Stimulated activated CD4-positive, alpha-beta T cell treated with anti-CD3 and anti-CD28 coated beads, Interleukin-12 subunit alpha, Interleukin-12 subunit beta, amount 100 ng/mL, for 4 hours (primary cell): ENCODE measurements at places on chromosomes 4 and X.

DNA sequence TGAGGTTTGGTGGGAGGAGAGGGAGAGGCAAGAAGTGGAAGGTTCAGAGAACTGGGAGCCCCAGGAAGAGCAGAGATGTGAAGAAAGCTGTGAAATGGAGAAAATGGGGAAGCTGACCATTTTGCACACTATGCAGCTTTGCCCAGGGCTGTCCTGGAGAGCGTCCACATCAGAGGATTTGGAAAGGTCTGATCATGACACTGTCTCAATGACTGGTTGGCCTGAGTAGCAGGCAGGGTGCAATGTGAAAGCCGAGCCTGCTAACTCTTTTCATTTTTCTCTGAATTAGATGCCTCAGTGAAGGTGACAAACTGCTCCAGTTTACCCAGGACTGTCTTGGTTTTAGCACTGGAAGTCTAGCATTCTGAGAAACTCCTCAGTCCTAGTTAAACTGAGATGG lies 330.1 kb upstream of the RPS6KA3 start:
- DNase-seq = no peak

DNA sequence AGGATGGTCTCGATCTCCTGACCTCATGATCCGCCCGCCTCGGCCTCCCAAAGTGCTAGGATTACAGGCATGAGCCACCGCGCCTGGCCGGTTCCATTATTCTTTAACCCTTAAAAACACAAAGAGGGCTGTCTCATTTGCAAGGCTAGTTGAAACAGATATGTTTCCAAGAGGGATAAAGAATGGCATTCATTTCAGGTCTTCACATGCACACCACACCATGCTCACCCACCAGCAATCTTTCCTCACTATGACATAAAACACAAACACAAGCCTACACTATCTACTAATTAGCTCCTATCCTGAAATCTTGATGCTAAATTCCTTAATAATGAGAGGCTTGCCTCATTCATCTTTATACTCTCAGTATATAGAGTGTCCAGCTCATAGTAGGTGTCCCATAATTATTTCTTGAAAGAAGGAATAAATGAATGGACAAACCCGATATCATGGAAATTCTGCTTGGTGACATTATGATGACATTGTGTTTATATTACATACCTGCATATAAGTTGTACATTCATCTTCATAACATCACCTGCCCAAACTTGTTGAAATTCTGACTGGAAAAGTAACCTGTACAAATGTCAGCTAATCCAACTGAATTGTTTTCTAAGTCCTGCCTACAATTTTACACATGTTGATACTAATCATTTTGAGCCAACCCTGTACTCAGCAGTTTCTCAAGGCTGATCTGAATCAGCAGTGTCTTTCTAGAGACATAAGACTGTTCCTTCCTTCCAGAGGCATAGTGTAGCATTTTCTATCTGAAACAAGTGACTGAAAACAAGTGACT lies 408.5 kb downstream of the KLHL13 start:
- DNase-seq = no peak

DNA sequence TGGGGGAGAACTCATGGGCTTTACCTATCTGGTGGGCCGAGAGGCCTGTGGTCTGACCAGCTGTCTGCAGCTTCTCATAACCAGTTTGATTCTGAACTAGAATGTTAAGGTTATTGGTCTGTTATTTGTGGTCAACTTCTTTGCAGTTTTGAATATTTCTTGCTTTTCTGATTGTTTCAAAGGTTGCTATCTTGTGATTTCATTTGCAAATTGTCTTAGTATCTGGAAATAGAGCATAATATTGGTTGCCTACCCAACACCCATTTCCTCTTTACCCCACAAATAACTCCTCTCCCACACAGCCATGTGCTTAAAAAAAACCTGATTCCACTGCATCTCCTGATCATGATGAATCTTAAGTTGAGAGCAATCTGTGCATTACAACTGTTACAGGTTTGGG lies 39.1 kb upstream of the BMP2K start:
- no peak for DNase-seq

DNA sequence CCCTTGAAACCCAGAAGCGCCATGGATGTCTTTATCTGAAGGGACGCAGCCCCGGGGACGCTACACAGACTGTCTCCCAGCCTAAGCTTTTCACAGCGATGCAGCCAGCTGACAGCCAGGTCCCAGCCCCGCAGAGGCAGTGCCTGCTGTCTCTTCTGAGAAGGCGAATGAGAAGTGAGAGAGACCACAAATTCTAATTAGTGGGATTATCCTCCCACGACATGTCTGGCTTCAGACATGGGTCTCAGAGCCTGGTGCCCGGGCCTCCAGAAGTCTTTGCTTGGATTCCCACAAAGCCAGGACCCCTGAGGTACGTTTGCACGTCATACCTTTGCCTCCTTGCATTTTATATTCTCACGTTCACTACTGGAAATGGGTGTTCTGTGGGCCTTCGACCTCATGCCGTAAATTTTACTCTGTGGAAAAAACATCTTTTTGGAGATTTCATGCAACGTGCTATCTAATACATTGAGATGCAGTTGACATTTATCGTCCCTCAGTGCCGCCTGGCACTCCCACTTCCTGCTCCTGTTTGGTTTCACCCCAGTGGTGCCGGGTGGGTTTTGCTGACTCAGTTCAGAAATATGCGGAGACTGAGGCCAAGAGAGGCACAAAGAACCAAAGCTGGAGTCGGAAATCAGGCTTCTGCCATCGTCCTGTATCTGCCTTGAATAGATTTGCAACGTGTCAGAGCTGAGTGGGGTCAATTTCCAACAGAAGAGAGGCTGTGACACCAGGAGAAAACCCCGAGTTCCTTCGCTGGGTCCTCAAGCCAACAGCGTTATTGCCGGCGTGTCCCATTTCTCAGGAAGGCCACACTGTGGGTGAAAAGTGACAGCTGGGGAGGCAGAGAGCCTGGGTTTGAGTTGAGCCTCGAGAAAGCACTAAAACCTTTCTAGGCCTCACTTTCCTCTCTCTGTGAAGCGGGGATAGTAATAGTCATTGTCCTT lies 114.4 kb downstream of the STK32B start:
- DNase-seq = no peak

DNA sequence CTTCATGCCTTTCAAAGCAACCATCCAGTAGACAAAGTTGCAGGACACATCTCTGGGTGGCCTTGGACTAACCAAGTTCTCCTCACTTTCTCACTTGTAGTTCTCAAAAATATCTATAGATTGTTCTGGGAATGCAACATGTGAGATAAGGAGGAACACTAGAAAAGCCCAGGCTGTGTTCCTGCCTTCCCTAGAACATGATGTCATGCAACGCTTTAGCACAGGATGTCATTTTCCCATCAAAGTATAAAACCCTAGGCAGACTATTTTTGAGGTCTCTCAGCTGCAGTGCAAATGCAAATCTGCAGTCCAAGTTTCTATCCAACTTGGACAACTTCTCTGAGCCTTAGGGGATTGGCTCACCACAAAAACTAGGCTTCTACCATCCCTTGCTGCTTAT lies 78.8 kb upstream of the PCDH7 start:
- no peak for DNase-seq

DNA sequence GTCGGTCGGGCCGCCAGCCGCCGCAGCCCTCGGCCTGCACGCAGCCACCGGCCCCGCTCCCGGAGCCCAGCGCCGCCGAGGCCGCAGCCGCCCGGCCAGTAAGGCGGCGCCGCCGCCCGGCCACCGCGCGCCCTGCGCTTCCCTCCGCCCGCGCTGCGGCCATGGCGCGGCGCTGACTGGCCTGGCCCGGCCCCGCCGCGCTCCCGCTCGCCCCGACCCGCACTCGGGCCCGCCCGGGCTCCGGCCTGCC lies 213 bp downstream of the NFKB1 start:
- DNase-seq = no peak

DNA sequence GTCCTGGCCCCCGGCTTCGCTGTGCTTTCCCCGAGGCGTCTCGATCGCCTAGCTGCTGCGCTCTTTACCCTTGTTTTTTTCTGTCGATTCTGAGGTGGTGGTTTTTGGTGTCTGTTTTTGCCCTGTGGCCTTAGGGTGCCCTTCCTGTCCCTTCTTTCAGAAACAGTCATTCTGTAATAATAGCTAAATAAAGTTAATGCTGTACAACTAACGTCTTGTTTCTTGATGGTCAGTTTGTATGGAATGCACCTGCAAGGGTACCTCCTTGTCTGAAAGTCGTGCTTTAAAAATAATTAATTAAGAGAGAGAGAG lies 686 bp downstream of the FIP1L1 start:
- no peak for DNase-seq

GRCh38 chrX:151754641-151755215 lies 20.2 kb downstream of the CNGA2 start:
- no peak for DNase-seq

GRCh38 chr4:25085671-25086070 lies 54.9 kb upstream of the LGI2 start:
- no peak for DNase-seq

DNA sequence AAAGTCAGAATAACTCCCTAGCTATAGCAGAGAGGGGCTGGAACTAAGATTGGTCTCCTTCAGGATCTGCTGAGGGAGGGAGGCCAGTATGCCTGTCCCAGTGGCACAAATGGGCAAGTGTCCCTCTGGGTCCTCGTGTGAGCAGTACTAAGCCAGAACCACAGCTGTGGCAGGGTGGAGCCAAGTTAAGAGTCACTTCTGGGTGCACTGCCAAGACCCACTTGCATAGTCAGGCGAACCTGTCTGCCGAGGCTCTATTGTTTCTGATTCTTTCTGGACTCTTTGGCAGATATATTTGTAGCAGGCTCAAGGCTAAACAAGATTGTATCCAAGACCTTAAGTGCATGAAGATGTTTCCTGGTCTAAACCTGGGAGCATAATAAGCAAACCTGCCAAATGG lies 1123.7 kb upstream of the POU3F4 start:
- no peak for DNase-seq

- DNase-seq = no peak
Observed at GRCh38 chr4:83417566-83417965, 38.1 kb downstream of the HELQ start.

GRCh38 chr4:5206016-5206790 lies 154.9 kb downstream of the STK32B start:
- DNase-seq = no peak

DNA sequence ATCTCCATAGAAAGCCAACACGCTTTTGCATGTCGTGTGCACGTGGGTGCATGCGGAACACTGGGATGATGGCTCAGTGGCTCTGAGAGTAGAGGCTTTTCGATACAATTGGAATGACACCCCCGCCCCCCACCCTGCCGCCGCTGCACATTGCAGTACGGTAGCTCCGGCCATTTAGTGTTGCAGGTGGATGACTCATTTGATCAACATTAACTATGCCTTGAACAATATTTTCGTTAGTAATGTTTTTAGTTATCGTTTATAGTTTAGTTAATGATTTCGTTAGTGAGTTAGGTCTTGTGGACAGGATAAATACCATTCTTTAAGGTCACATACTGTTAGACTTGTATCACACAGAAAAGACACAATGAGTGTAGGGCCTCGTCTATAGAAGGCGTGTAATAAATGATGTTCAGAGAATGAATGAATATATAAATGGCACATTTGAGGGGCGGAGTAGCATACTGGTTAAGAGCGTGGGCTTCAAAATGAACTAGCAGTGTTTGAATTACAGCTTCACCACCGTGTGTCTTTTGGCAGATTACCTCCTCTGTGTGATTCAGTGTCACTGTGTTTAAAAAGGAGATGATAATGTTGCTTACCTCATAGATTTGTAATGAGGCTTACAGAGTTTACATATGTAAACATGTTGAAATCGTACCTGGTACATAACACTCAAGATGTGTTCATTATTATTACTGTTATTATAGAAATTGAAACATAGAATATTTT lies 67.2 kb upstream of the TENM3 start:
- no peak for DNase-seq

GRCh38 chr4:131370846-131371245 lies 1778.2 kb upstream of the PCDH10 start:
- DNase-seq = no peak

DNA sequence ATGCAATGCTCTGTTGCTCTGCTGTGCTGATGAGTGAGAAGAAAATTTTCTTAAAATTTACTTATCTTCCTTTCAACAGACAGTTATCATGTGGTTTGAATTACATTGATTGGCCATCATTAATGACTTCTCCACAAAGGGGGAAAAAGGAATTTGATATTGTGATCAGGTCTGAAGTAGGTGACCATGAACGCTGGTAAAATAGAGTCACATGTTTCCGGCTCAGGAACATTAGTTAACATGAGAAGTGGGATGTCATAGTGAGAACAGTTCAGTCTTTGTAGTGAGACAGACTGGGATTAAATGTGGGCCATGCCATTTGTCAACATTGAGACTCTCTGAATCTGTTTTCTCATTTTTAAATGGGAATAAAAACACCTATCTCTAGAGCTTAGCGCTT lies 50.6 kb downstream of the GBA3 start:
- DNase-seq = no peak

- DNase-seq = no peak
Observed at GRCh38 chrX:49930039-49930438, 7.6 kb downstream of the CLCN5 start.

GRCh38 chr4:102574317-102574716 lies 73.2 kb downstream of the NFKB1 start:
- DNase-seq = no peak

DNA sequence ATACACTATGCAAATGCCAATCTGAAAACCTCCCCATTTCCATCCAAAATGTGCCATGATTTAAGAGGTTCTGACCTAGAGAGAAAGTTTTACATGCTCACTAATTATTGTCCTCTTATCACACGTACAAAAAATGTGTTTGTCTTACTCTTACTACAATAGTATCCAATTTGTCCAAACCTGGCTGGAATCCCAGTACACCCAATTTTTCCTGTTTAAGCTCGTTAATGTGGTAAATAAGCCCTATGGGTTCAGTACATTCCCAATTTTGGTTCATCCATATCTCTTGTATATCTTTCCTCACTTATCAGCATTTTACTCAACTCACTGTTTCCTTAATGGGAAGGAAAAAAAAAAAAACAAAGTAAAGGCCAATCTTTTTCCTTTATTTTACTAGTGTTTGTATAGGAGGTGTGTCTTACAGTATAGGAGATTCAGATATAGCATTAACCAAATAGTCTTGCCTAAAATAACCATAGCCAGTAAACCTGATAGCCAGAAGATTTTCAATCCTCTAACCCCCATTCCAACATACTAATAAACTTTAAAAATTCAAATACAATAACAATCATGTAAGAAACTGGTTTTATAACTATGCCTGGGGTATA lies 109.8 kb downstream of the PARM1 start:
- no peak for DNase-seq

- no peak for DNase-seq
Observed at GRCh38 chr4:139246166-139246565, 33.9 kb downstream of the MGARP start.

- no peak for DNase-seq
Observed at GRCh38 chr4:40205259-40206198, 8.7 kb downstream of the RHOH start.

GRCh38 chr4:21451032-21451431 lies 497.5 kb downstream of the KCNIP4 start:
- no peak for DNase-seq

DNA sequence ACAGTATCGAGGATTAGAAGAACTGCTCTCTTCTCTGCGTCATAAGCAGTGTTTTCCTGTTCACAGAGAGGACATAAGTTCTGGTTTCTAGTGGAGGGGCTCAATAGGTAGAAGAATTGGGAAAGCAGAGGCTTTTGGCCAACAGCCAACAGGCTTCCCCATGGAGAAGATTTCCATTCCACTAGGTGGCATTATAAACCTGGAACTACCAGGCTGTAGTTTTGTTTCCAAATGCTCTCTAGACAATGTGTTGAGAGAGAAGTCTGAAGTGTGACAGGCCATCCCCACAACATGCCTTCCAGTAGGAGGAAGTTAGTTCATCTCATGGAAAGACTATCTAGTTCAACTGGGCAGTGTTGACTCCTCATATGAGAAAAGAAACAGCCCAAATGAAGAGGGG lies 63.8 kb upstream of the ANXA10 start:
- no peak for DNase-seq
